GM04504 (cell line): ENCODE measurements at places on chromosomes 3 and 15.

DNA sequence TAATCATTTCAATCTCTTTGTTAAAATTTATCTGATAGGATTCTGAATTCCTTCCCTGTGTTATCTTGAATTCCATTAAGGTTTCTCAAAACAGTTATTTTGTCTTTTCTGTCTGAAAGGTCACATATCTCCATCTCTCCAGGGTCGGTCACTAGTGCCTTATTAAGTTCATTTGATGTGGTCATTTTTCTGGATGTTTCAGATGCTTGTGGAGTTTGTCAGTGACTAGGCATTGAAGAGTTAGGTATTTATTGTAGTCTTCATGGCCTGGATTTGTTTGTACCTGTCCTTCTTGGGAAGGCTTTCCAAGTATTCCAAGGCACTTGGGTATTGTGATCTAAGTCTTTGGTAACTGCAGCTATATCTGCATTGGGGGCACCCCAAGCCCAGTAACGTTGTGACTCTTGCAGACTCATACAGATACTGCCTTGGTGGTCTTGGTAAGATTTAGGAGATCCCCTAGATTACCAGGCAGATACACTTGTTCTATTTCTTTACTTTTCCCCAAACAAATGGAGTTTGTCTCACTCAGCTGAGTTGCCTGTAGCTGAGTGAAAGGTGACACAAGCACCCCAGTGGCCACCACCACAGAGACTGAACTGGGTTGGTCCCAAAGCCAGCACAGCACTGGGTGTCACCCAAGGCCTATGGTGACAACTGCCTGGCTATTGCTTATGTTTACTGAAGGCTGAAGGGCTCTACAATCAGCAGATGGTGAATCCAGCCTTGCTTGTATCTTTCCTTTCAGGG, 18.9 kb upstream of the SLC27A2 start:
- no peak for DNase-seq

- DNase-seq, result no peak
These were observed at the start of gene ILDR1 for GRCh38 chr3:122021811-122022401. Gene ILDR1, minus strand, starts transcription at chr3:122022247. Its CDS starts 170 bp downstream, at chr3:122022077.

DNA sequence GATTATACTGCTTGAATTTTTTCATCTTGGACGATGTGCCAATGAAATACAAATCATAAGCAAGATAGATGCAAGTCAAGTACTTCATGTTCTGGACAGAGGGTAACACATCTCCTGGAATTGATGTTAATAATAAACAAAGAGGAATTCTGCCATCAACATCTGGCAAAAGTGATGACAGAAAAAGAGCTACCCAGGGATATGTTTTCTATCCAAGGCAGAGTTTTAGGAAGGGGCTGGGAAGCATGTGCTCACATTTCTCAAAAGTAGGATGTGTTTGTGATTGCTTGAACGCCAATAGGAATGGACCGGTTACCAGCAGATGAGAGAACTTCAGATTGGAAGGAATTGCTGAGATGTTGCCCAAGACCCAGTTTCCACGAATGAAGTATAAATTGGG, 242.6 kb upstream of the AGTR1 start:
- no peak for DNase-seq

DNA sequence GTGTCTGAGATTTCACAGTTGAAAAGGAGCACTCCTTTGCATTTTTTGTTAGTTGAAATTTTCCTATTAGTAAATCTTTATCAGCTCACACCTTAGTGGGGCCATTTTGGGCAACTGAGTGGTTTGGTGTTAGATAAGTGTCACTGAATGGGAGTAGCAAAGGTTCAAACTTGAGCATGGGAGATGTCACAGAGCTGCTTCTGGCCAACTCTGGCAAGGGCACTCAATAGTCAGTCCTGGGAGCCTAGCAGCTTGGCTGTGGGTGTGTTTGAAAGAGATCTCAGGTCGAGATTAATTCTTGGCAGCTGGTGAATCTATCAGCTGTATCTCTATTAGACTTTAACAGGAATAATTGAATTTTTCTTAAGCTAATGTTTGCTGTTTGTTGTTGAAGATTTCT, 579.3 kb downstream of the EDEM1 start:
- no peak for DNase-seq

- DNase-seq, result no peak
These were observed 205.2 kb upstream of the LMCD1 start for GRCh38 chr3:8296461-8296860.

GRCh38 chr3:49867400-49867799, 2.3 kb downstream of the CAMKV start:
- DNase-seq, result no peak

DNA sequence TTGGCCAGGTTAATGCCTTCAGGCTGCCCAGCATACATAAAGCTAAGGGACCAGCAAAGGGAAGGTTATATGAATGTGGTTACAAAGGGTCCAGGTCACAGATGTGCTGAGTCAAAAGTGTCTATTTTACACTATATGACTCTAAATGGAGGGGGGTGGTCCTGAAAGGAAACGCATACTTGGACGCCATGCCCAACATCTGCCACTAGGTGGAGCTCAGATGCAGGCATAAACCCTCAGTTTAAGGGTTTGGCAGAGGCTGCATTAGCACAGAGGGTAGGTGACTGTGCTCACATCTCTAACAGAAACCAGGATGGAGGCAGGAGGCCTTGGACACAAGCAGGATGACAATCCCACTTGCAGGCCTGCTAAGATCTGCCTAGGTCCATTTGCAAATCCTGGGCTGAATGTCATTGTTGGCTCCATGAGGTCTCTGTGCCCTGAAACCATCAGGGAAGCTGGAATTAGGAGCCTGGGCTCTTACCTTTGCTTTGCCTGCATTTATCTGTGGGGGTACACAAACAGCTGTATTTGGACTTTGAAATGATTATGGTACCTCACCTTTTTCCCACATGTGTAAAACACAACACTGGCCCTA, 55.8 kb downstream of the ZNF621 start:
- DNase-seq, result peak; percentile 28

- DNase-seq, result no peak
These were observed 24.5 kb upstream of the SLC15A2 start for GRCh38 chr3:121869736-121870135.

DNA sequence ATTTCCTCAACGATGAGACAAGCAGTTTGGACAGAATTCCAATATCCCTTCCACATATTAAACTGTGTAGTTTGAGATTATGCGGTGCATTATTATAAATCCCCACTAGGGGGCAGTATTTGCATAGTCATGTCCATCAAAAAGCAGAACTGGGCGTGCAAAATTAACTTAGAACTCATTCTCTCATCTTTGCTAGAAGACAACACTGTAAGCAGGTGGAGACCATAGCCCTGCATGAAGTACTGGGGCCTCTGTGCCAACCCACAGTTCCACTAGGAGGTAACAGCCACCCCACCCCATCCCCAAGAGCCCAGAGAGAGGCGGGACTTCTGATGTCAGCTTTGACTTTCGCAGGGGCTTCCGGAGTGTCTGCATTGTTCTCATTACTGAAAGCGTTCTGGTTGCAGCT, 106.6 kb upstream of the TMC3 start:
- DNase-seq, result peak; percentile 26

DNA sequence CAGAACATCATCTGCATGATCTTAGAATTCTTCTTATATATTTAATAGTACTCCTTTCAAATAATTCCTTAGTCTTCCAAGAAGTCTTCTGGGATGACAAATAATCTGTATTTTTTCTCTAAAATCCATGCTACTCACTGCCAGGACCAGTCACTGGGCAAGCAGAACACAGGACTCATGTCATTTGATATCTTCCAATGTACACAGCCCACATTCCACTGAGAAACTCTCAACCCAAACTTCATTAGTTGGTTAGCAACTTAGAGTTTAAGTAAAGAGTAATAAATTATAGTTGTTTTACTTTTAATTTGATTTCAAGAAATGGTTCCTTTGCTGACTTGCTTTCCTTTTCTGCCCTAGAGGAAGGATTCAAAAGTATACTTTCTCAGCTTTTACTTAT, 317.0 kb downstream of the VGLL3 start:
- no peak for DNase-seq

- DNase-seq, result no peak
These were observed 418.9 kb upstream of the NAALADL2 start for GRCh38 chr3:174440253-174440701.

- DNase-seq, result no peak
These were observed 122.9 kb downstream of the ARRDC4 start for GRCh38 chr15:98083203-98083910.

- DNase-seq, result no peak
These were observed 258.5 kb downstream of the PDCD6IP start for GRCh38 chr3:34056951-34057390.

DNA sequence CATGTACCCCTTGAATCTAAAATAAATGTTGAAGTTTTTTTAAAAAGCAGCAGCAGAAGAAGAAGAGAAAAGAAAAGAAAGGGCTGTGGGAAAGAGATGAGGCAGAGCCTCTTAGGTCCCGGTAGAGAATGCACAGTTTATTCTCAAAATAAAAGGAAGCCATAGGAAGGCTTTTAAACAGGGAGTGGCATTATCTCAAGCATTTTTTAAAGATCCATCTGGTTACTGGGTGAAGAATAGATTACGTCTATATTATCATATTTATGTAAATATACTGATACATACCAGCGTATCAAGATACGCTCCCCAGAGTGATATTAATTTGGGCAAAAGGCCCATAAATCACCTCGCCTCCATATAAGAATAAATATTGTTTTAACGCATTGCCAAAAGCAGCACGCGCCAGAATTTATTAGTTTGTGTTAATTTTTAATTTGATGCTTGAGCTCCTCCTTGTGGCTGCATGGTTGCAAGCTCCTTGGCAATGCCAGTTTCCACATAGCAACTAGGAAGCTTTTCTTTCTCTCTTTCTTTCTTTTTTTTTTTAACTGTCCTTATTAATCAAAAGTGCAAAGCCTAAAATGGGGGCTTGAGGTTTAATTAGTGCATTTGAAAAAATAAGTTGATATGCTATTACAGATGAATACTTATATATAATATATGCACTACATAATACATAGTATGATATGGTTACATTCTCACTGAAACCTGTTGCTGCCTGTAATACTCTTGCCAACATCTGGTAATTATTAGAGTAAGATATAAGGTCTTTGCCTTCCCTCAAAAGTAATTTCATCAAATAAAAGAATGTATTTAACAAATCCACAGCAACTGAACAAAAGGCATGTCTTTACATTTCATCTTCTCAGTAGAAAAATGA, 242.8 kb upstream of the UBE2E2 start:
- peak; percentile 7 for DNase-seq

- no peak for DNase-seq
These were observed 12.2 kb upstream of the POLR2M start for GRCh38 chr15:57694279-57694678.

GRCh38 chr3:186342197-186342596, 19.8 kb downstream of the DGKG start:
- no peak for DNase-seq

- no peak for DNase-seq
These were observed 142.8 kb upstream of the STT3B start for GRCh38 chr3:31389939-31390338.

- DNase-seq, result no peak
These were observed 14.8 kb upstream of the ZNF774 start for GRCh38 chr15:90337256-90337655.

GRCh38 chr3:87145553-87145952, 81.6 kb upstream of the CHMP2B start:
- no peak for DNase-seq

DNA sequence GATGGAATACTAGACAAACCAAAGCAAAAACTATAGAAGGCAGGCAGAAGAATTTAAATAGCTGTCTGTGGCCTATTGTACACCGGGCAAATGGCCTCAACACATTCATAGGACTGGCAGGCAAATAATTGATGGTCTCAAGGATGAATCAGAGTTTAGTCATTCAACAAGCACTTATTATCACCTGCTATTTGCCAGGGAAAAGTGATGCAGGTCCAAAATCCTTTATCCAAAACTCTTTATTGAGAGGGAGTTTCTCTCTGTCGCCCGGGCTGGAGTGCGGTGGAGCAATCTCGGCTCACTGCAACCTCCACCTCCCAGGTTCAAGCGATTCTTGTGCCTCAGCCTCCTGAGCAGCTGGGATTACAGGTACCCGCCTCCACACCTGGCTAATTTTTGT, 2.3 kb downstream of the EIF2AK4 start:
- no peak for DNase-seq

DNA sequence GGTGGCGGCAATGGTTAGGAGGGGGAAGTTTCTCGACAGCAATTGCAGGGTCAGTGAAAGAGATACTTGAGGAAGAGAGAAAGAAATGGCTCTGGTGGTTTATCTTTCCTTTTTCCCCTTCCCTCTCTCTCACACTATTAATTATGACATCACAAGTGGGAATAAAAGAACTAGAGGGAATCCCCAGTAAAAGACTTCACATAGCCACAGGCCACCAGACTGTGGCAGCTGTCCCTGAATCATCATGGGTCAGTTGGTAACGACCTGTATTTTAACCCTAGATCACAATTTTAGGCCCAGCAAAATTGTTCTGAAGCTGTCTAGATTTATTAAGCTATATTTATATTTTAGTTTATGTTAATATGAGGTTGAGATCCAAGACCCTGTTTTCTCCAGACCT, 40.3 kb downstream of the MBNL1 start:
- DNase-seq, result no peak

- no peak for DNase-seq
These were observed 15.1 kb downstream of the AVEN start for GRCh38 chr15:34023907-34024306.

DNA sequence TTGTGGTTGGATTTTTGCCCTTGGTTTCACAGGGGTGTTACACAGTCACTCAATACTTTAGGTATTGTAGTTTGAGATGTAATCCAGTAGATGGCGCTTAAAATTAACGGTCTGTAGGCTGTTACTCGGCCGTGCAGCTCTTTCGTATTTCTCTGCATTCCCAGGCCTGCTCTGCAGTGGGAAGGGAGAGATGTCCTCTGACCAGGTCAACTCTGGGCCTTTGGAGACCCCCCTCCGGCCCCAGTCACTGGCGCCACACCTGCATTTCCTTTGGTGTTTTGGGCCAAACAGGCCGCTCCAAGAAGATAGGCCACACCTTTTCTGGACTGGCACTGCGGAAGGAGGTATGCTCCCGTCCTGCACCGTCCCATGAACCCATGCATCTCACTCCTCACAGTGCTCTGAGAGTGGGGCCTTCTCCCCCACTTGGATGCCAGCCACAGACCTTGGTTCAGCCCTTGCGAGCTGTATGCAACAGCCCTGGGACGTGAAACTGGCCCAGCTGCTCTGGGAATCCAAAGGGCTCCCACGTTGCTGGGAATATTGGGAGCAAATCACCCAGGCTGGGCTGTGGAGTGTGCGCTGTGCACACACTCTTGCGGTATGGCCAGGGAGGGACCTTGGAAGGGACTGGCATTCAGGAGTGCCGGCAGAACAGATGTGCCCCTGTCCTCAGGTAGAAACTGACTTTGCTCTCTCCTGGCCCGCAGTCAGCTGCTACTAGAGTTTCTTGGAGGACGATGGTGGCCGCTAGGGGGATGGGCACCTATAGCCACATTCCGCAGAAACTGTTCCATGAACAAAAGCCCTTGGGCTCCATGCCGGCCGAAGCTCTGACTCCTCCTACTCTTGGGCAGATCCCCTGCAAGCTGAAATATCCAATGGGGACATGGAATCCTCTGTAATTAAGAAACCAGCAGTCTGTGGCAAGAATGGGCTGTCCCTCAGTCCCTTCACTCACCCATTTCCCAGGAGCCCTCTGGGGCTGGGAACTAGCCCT, 410.5 kb upstream of the CADM2 start:
- DNase-seq, result no peak

GRCh38 chr3:123753286-123753685, 130.8 kb downstream of the MYLK start:
- DNase-seq, result no peak
